ENCODE measurements at places on chromosomes 11 and 22.
A peak's percentile ranks its signal among the peaks of the same experiment; 100 is the strongest.

DNA sequence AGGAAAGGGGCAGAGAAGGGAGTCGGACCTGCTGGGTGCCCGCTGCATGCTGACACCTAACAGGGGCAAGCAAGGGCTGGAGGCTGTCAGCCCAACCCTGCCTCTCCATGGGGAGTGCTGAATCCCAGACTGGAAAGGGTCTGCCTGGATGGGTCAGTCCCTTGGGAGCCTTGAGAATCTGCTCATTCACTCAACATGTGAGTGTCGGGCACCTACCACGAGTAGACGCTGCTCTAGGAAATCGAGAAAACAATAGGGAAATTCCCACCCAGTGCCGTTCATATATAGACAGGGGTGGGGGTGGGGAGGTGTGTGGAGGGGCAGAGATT lies 4.4 kb upstream of the CTSD start:
- DNase-seq: peak; percentile 9

DNA sequence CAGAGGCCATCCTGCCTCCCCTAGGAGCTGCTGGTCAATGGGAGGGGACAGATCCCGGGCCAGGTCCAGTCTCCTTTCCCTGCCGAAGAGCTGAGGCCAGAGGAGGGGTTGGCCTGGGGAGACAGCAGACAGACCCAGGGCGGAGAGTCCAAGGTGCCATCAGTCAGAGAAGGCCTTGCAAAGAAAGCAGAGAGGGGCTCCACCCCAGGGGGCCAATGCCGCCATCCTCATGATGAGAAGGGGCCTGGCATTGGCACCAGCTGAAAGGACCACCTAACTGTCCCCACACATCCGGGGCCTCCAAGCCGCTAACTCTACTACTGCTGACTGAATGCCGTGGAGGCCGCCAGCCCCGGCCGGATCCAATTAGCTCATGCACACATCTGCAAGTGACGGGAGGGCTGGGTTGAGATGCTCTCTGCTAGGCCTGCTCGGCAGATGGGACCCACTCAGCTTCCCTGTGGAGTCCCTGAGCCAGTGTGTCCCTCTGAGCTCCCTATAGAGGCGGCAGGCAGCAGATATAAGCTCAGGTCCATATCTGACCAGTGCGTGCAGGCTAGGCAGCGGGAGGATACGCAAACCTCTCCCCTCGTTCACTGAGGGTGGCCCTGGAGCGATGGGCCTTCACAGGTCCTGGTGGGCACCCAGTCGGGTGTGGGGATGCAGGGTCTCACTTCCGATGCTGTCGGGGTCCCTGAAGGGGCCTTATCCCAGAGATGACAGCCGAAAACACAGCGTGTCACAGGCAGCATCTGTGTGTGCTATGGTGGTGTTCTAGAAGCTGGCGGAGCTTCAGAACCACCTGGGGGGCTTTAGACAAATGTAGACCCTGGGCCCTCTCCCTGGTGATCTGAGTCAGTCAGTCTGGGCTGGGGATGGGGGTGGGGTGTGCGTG lies 183.9 kb downstream of the CTTN start:
- no peak for DNase-seq

DNA sequence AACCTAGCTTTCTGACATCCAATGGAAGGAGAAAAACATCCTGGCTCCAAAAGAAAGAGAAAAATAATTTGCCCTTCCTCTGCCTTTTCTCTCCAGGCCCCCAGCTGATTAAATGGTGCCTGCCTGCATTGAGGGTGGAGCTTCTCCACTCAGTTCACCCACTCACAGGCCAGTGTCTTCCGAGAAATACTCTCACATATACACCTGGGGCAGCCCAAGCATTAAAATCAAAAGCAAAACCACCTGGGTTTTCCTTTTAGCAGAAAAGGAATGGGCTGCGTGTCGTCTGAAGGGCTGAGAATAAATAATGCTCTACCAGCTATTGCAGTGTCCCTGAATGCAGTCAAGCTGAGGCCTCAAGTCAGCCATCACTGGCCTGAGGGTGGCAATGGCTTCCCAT lies 1143.8 kb upstream of the TENM4 start:
- DNase-seq: no peak

DNA sequence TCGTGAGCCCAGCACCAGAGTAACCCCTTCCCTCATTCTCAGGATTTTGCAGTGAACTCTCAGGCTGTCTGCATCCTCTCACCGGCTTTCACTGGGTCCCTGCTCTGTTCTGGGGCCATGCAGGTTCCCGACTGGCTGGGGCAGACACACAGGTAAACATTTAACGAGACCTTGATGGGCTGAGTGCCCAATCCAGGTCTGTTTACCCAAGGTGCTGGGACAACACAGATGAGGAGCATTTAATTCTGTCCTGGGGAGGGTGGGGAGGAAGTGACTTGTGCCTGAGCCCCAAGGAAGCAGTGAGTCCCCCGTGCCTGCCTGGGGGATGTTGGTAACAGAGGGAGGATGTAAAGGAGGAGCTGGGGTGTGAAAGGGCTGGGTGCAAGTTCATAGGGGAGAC lies 4.4 kb downstream of the BIK start:
- no peak for DNase-seq

DNA sequence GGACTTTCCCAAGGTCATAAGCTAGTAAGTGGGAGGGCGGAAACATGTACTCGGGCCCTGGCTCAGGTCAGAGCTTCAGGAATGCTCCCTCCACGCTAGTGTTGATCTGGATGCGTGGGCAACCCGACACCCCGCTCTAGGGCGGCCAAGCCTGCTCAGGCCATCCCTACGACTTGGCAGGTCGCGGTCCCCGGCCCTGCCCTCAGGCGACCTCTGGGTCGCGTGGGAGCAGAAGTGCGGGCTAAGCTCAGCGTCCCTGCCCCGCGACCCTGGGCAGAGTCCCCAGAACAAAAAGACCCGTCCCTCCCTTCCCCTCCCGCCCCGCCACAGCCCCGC lies 781 bp upstream of the TEF start:
- no peak for DNase-seq

DNA sequence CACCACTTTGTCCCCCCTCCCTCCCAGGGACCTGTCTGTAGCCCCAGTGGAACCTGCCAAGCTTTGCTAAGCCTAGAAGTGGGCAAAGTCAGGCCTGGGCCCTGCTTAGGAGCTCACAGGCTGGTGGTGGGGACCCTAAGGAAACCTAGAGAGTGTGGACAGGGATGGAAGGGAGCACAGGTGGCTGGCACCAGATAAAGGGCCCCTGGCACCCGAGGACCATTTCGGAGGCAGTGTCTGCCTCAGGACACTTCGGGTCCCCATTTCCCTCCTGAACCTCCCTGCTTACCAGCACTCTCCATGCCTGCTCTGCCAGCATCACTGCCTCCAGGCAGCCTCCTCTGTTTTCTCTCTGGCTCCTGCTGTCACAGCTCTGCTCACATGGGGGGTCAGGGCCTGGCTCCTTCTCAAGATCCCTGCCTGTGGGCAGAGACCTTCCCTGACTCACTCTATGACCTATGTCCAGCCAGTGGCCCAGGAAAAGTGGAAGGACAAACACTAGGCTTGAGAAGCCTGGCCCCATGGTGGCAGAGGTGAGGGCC lies 13.6 kb upstream of the OMP start:
- no peak for DNase-seq
